ENCODE measurements at places on chromosomes 5 and 9.

GRCh38 chr9:107046692-107047091, 183.7 kb downstream of the ZNF462 start:
- no peak for DNase-seq

GRCh38 chr5:160843240-160843639, 8.8 kb downstream of the ATP10B start:
- no peak for DNase-seq

DNA sequence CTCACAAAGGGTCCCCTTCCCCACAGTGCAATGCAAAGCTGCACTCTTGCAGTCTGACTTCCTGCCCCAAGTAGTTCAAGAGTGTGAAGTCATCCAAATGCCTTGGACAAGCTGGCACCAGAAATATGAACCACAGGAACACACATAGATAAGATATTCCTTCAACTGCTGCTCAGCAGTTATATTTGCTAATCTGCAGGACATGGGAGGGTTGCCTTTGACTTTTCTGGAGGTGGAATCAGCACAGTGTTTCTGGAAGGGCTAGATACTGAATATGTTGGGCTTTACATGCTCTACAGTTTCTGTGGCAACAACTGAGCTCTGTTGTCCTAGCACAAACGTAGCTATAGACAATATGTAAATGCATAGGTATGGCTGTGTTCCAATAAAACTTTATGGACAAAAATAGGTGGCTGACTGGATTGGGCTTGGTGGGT, 96.7 kb upstream of the PCA3 start:
- no peak for DNase-seq

DNA sequence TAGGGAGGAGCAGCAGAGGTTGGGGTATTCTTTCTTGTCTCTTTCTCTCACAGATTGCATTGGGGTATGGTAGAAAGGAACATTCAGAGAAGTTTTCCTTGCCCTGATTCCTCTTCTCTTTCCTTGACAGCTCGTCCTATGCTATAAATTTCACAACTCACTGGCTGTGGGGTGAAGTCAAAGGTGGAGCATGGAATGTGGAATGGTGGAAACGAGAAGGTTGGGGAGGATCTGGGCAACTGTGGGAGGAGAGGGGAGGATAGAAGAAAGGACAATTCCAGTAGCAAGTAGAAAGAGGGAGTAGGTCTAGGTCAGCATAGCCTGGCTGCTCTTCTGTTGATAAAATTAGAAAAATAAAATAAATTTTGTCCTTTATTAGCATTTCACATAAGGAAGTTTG, 39.0 kb upstream of the POC5 start:
- DNase-seq, result no peak

GRCh38 chr9:73149371-73150067, 2.1 kb upstream of the ANXA1 start:
- no peak for DNase-seq

DNA sequence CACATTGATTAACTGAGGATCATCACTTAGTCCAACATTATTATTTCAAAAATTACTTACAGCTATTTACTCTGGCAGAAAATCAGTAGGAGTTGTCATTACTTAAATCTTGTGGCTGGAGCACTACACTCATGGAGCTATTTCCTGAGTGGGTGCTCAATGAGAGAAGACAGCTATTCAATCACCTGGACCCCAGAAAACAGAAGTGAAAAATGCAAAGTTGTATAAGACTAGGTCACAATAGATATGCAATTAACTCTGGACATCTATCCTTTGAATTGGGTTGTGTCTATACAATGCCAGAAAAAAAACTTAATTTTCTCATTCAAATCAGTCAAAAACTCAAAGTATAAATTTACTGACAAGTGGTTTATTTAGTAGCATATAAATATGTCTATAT, 340.9 kb downstream of the EFNA5 start:
- no peak for DNase-seq

DNA sequence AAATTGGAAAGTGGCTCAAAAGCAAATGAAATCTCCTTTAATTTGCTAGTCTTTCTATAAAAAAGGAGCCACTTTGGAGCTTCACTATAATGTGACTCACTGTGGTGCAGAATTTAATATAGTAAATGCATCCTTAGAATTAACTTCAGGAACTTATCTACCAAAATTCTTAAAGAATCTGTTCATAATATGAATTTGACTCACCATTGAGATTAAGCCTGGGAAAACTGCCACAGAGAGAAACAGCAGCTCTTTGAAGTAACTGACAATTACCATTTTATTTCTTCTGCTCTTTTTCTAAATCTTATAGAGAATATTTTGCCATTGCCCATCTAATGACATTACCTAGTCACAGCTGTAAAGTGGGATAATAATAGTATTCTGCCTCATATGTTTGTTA, 211.9 kb upstream of the CDH6 start:
- DNase-seq, result no peak

DNA sequence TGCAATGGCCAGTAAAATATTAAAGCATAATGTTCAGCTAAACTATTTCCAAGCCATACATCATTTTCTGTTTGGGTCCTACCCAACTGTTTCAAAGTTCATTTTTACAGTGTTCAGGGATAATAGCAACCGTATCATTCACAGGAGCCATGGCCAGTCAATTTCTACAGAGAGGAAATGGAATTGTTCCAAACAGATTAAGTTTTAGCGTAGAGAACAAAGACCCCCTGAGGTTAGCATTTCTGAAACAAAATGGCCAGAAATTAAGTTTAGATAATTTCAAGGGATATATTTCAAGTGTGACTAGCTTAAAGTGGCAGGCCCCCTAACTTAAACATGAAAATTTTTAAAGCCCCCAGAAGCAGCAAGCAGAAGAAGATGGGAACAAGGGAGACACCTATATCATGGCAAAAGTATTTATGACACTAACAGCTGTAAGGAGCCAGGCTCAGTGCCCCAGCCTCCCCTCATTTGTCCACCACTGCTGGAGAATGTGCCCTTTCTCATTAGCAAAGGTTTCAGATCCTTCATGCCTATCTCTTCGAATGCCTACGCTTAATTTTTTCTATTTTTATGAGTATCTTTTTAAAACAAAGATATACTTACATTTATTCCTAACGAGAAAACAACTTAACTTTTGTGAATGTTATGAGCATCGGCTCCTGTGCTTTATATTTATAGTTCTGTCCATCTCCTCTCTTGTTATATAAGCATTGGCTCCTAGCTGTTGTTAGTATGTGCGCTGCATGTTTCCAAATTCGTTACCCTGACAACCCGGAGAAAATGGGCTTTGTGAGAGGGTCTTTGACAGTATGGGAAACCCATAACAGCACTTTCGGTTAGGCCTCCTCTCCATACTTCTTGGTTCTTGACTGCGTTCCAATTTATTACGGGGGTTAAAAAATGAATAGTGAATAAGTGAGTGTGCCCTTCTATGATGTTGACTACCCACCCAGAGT, 116.3 kb downstream of the MED27 start:
- no peak for DNase-seq

- DNase-seq, result peak; percentile 88
Observed at GRCh38 chr9:94144394-94144793, 60.1 kb downstream of the PTPDC1 start.

- no peak for DNase-seq
Observed at GRCh38 chr9:129075996-129076639, 4.8 kb upstream of the DOLPP1 start.

- no peak for DNase-seq
Observed at GRCh38 chr9:21153336-21154017, 11.8 kb upstream of the IFNW1 start.

- no peak for DNase-seq
Observed at GRCh38 chr5:91910655-91911054, 527.5 kb upstream of the ARRDC3 start.

GRCh38 chr9:38180656-38181055, 111.6 kb upstream of the SHB start:
- no peak for DNase-seq

All from esophagus muscularis mucosa (tissue), 4 donors.